Lung microvascular endothelial cell (primary cell): ENCODE measurements at places on chromosomes 16 and 17.

- DNase-seq = no peak
These were observed 121.7 kb upstream of the NLRP1 start for GRCh38 chr17:5705876-5706576.

- no peak for DNase-seq
These were observed 157.7 kb upstream of the RPL38 start for GRCh38 chr17:74045608-74046280.

DNA sequence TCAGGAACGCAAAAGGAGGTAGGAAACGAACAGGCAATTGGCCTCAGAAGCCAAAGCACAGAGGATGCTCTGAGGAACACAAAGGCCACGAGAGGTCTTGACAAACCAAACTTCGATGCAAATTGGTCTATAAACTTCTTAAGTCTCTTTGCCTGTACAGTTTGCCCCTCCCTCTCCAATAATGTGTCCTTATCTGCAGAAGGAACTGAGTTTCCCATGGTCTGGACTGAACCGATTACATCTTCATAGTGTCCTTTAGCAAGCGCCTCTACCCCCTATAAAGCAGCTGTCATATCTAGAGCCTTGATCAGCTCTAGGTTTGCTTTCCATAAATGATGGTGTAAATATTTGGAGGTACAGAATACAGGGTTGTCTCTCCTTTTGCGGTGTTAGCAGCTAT is 3.1 kb upstream of the CDRT4 start:
- DNase-seq = no peak

DNA sequence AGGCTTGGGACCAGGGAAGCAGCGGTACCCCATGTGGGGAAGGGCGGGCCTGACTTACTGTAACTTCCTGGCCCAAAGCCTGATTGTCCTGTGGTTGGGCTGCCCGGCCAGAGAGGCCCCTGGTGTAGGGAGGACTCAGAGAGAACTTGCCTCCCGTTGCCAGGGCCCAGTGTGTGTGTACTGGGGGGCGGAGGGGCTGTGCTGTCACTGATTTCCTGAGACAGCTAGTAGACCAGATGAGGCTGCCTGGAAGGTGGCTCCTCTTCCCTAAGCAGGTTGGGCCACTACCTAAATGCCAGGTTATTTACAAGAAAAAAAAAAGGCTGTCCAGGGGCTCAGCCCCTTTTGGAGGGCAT is 16.7 kb downstream of the SOCS3 start:
- DNase-seq = peak; percentile 89

DNA sequence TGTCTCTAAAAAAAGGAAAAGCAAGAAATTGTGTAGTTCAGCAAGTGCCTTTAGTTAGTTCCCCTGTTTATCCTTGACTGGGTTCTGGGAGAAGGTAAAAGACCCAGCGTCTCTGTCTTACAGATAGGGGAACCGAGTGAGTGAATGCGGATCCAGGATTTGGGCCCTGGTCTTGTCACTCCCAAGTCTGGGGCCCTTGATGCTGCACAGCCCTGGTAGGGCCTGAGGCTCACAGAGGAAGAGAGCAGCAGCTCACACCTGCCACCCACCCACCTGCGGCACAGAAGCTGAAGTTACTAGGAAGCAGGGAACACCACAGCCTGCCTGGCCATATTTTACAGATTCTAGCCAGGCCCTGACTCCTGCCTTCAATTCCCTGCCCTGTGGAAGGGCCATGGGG is 22.2 kb downstream of the LASP1 start:
- DNase-seq = no peak
